ENCODE measurements at places on chromosomes 1 and 21. TPM values are rescaled to one million over a fixed set of nuclear protein-coding genes. Genes with fewer than 3 reads are reported as not detected.

TMEM63A gene
- 105 TPM for polyA plus RNA-seq

AJAP1 gene
- 0.57 TPM for polyA plus RNA-seq

LRRC38 gene
- 0.22 TPM for polyA plus RNA-seq

CAPZB gene
- polyA plus RNA-seq, result 245 TPM

HCN3 gene
- 18.3 TPM for polyA plus RNA-seq

GBP5 gene
- polyA plus RNA-seq, result 1.7 TPM

Measured in large intestine (tissue), 12 donors.